Activated naive CD8-positive, alpha-beta T cell treated with anti-CD3 and anti-CD28 coated beads for 36 hours (primary cell): ENCODE measurements at places on chromosomes 13 and 19. TPM values are rescaled to one million over a fixed set of nuclear protein-coding genes. Genes with fewer than 3 reads are reported as not detected.

TDRD12 gene
- total RNA-seq: 0.06 TPM

CATSPERD gene
- not detected for total RNA-seq

DNA sequence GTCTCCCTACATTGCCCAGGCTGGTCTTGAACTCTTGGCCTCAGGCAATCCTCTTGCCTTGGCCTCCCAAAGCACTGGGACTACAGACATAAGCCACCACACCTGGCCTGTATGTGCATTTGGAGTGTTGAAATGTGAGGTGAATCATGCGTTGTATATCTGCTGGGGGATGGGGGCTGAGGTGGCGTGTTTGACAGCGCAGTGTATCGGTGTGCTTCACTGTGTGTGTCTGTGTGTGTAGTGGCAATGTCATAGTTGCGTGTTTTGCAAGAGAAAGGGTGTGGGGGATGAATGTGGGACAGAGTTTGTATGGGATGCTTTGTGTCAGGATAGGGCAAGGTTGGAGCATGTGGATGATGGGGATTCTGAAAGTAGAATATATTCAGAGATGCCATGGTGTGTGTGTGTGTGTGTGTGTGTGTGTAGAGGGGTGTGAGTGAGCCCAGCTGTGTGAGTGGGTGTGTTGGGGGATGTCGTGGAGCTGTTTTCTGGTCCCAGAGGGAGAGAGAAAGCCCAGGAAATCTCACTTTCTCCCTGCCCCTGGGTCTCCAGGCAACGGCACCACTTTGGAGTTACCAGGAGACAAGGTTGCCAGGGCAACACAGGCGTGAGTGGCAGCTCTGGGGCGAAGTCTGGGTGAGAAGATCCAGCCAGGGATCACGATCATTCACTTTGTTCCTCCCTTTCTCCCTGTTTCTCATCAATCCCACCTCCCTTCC lies 1.1 kb upstream of the SWSAP1 start:
- peak overlapping the region; percentile 8 for H3K4me3 ChIP-seq
- no peaks in the 10 kb centered on the region for H3K27me3 ChIP-seq
- peaks cover 10% of the 10 kb centered on the region for H3K4me1 ChIP-seq
- H3K27ac ChIP-seq: no peak overlapping the region
- H3K36me3 ChIP-seq: peaks cover 27% of the 10 kb centered on the region

GRCh38 chr13:73464758-73465616 lies 406.2 kb downstream of the KLF5 start:
- H3K4me1 ChIP-seq: no peaks in the 10 kb centered on the region
- no peak overlapping the region for H3K4me3 ChIP-seq
- no peaks in the 10 kb centered on the region for H3K27me3 ChIP-seq
- no peaks in the 10 kb centered on the region for H3K36me3 ChIP-seq
- H3K27ac ChIP-seq: no peak overlapping the region

GRCh38 chr19:38229585-38230073 lies 5.6 kb upstream of the DPF1 start:
- no peak overlapping the region for H3K27ac ChIP-seq
- H3K4me3 ChIP-seq: no peak overlapping the region
- no peaks in the 10 kb centered on the region for H3K36me3 ChIP-seq

DNA sequence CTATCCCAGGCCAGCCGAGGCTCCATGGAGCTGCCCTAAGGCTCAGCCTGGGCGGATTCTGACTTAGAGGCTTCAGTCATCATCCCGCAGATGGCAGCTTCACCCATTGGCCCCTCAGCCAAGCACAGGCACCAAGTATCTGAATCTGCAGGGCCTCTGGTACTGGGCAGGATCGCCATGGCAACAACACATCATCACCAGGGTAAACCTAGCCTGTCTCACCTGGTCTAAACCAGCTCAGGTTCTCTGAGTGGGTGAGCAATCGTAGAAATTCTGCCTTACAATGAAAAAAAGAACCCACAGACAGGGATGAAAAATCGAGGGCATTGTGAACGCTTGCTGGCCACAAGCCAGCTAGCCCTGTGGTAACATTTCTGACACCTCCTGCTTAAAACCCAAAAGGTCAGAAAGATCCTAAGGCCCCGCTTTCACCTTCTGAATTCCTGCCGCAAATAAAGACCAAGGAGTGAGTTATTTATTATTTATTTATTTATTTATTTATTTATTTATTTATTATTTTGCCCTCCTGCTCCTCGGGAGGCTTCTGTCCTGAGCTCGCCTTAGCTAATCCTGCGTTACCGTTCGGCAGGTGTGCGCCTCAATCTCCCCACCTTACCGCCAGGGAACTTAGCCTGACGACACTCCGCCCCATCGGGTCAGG lies 12.0 kb upstream of the CEACAM21 start:
- H3K4me3 ChIP-seq: peak overlapping the region; percentile 80
- H3K36me3 ChIP-seq: peaks cover 37% of the 10 kb centered on the region
- H3K27me3 ChIP-seq: no peaks in the 10 kb centered on the region
- DNase-seq: peak; percentile 74

MUC16 gene
- not detected for total RNA-seq

IL11 gene
- not detected for total RNA-seq

DNA sequence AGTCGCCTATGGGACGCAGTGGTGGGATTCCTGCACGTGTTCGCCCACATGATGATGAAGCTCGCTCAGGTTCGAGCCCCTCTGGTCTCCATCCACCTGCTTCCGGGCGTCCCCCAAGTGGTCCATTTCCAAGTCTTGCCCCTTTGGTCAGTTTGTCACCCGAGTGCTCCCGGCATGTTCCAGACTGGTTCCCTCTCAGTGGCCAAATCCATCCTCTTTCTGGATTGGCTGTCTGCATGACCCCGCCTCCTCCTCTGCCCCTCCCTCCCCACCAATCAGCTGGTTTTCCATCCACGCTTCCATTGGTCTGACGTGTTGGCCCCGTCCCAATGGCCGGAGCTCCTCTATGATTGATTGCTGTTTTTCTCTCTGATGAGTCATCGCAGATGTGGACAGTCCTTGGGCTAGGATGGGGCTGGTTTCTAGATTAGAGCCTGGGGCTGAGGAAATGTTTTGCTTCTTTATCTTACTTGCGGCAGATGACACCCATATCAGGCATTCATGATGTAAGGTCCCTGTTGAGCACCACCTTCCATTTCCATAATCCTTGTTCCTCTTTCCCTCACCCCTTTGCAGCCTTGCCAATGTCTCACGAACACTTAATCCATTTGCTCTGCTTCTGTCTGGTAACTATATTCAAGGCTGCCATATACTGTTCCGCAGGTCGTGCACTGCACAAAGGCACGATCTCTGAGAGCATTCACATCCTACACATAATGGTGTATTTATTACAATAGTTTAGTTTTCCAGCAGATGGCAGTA lies 73.8 kb downstream of the MAP4K1 start:
- H3K4me1 ChIP-seq: peaks cover 16% of the 10 kb centered on the region
- H3K27ac ChIP-seq: no peak overlapping the region
- peaks cover 2% of the 10 kb centered on the region for H3K36me3 ChIP-seq
- peak; percentile 37 for DNase-seq

FGF21 gene
- not detected for total RNA-seq

DNA sequence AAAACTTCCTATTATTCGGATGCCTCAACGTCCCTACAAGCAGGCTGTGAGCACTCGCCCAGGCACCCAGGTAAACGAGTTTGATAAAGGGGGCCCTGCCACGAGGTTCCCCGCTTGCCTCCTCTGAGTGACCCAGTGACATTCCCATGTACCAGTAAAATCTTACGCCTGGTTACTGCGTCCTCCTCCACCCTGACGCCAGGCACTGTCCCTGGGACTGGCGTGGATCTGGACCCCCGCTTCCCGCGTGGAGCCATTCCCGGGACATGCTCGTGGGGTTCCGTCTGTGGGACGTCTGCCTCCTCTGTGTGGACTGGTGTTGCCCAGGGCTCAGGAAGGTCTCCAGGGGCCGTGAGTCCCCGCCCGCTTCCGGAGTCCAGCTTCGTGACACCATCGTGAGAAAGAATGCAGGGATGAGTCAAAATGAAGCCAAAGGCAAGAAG lies 407 bp upstream of the ZNF550 start:
- H3K4me3 ChIP-seq: peak overlapping the region; percentile 94
- peaks cover 55% of the 10 kb centered on the region for H3K36me3 ChIP-seq
- peaks cover 5% of the 10 kb centered on the region for H3K27me3 ChIP-seq
- peaks cover 29% of the 10 kb centered on the region for H3K4me1 ChIP-seq
- peak; percentile 5 for DNase-seq
- H3K27ac ChIP-seq: peak overlapping the region; percentile 92

- peaks cover 18% of the 10 kb centered on the region for H3K36me3 ChIP-seq
- H3K4me1 ChIP-seq: peaks cover 48% of the 10 kb centered on the region
- no peaks in the 10 kb centered on the region for H3K27me3 ChIP-seq
These were observed 1.5 kb downstream of the MYADM start for GRCh38 chr19:53868892-53869804.

ONECUT3 gene
- not detected for total RNA-seq

GRCh38 chr19:46886546-46887239 lies 25.9 kb downstream of the ARHGAP35 start:
- peaks cover 9% of the 10 kb centered on the region for H3K36me3 ChIP-seq
- no peaks in the 10 kb centered on the region for H3K27me3 ChIP-seq
- H3K4me1 ChIP-seq: peaks cover 21% of the 10 kb centered on the region
- H3K27ac ChIP-seq: no peak overlapping the region

GRCh38 chr13:45821811-45822210 lies 29.7 kb downstream of the SIAH3 start:
- H3K27me3 ChIP-seq: no peaks in the 10 kb centered on the region
- no peak for DNase-seq
- peaks cover 2% of the 10 kb centered on the region for H3K4me1 ChIP-seq

DNA sequence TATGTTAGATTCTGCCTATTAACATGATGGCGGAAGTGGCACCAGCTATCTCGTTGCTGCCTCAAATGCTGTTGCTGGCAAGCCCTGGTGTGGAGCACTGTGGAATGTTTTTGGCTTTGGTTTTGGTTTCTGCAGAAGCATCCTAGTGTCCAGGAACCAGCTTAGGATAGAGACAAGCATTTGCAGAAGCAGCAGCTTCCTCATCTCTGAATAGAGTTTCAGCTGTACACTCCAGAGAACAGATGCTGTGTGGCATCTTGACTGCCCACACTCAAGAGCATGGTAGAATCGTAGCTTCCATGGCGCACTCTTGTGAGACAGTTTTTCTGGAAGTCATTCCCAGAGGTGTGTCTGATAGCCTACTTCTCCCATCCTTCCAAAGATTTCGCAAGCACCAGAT lies 145.3 kb upstream of the RXFP2 start:
- H3K36me3 ChIP-seq: no peaks in the 10 kb centered on the region
- H3K4me3 ChIP-seq: no peak overlapping the region
- H3K27me3 ChIP-seq: peaks cover 4% of the 10 kb centered on the region
- no peak for DNase-seq

- no peak overlapping the region for H3K27ac ChIP-seq
- peaks cover 13% of the 10 kb centered on the region for H3K4me1 ChIP-seq
- H3K4me3 ChIP-seq: no peak overlapping the region
These were observed 16.1 kb upstream of the SIGLEC6 start for GRCh38 chr19:51547397-51548212.

DNA sequence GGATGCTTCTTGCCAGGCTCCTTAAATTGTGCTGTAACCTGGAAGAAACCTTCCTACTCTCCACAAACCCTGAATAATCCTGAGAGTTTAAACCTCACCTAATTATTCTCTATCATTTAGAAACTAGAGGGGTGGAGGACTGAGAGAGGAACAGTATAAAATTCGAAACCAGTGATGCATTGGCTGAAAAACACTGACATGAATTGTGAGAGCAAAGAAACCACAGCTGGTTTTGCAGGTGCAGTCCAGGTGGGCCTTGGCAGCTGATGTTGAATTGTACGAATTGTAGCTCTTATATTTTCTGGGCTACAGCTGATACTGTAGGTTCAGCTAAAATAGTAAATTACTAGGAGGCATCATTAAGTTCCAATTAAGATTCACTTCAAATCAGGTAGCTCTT lies 227.0 kb upstream of the SLITRK5 start:
- no peaks in the 10 kb centered on the region for H3K36me3 ChIP-seq
- H3K27me3 ChIP-seq: no peaks in the 10 kb centered on the region
- H3K4me3 ChIP-seq: no peak overlapping the region
- H3K4me1 ChIP-seq: no peaks in the 10 kb centered on the region
- no peak overlapping the region for H3K27ac ChIP-seq

DNA sequence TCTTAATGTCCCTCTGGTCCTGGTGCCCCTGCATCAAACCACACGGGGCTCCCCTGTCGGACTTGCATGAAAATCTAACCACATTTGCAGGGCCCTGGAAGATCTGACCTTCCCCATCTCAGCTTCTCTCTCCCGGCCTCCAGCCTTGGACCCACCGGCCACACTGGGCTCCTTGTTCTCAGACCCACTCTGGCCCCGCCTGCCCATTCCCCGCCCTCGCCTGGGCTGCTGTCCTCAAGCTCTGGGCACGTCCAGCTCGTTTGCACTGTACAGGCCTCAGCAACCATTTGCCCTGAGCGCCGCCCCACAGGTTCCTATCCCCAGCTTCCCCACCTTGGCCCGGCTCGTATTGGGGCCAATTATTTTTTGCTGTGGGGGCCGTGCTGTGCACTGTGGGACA lies 10.5 kb downstream of the MYO9B start:
- no peak overlapping the region for H3K4me3 ChIP-seq
- H3K27ac ChIP-seq: no peak overlapping the region
- no peaks in the 10 kb centered on the region for H3K27me3 ChIP-seq
- H3K4me1 ChIP-seq: peaks cover 33% of the 10 kb centered on the region
- peaks cover 13% of the 10 kb centered on the region for H3K36me3 ChIP-seq

GRCh38 chr13:75850916-75851315 lies 214.8 kb downstream of the LMO7 start:
- H3K27ac ChIP-seq: no peak overlapping the region
- H3K36me3 ChIP-seq: peaks cover 6% of the 10 kb centered on the region
- H3K27me3 ChIP-seq: no peaks in the 10 kb centered on the region
- peaks cover 4% of the 10 kb centered on the region for H3K4me1 ChIP-seq

GRCh38 chr13:27605099-27605498 lies 15.2 kb downstream of the LNX2 start:
- H3K4me1 ChIP-seq: peaks cover 20% of the 10 kb centered on the region
- no peaks in the 10 kb centered on the region for H3K36me3 ChIP-seq
- H3K27me3 ChIP-seq: no peaks in the 10 kb centered on the region
- no peak for DNase-seq

- H3K36me3 ChIP-seq: no peaks in the 10 kb centered on the region
- no peaks in the 10 kb centered on the region for H3K27me3 ChIP-seq
- no peak for DNase-seq
- H3K27ac ChIP-seq: no peak overlapping the region
- H3K4me1 ChIP-seq: no peaks in the 10 kb centered on the region
These were observed 504.2 kb downstream of the RFC3 start for GRCh38 chr13:34322014-34322742.

NAPSA gene
- 16.1 TPM for total RNA-seq
